ENCODE measurements at places on chromosomes 12 and 14.

- DNase-seq: no peak
Observed at GRCh38 chr12:81077329-81077685, 572 bp upstream of the ACSS3 start.

GRCh38 chr12:97560786-97561618, 98.4 kb downstream of the RMST start:
- DNase-seq: no peak

GRCh38 chr14:69346710-69347109, 51.4 kb downstream of the ERH start:
- DNase-seq: peak; percentile 4

DNA sequence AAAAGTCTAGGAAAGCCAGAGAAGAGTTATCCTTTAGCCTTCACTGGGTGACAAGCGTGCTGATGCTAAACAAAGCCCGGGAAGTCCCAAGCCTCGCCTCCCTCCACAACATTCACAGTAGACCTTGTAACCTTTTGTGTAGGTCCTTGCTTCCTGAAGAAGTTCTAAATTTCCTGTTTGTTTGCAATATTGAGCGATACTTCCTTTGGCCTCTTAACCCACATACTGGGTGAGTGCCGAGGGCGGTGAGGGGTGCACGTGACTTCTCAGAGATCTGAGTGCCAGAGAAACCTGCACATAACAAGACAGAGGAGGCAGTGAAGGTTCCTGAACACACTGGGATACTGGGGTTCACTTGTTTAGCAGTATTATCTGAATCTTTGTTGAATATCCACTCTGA, 134.3 kb downstream of the PLXNC1 start:
- DNase-seq: no peak

DNA sequence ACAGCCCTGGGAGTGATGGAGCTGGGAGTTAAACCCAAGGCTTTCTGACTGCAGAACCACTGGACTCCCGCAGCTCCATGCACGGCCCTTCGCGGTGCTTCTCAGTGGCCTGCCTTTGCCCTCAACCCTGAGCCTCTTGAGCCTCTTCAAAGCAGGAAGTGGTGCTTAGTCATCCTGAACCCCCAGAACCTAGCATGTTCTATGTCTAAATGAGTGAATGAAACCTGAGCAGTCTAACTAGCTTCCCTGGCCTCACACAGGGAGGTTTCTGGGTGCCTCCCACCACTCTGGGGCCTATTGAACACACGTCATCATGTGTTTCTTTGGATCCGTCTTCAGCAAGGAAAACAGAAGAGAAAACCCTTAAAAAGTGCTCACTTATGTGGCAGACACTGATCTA, 117.9 kb upstream of the SFSWAP start:
- DNase-seq: no peak

DNA sequence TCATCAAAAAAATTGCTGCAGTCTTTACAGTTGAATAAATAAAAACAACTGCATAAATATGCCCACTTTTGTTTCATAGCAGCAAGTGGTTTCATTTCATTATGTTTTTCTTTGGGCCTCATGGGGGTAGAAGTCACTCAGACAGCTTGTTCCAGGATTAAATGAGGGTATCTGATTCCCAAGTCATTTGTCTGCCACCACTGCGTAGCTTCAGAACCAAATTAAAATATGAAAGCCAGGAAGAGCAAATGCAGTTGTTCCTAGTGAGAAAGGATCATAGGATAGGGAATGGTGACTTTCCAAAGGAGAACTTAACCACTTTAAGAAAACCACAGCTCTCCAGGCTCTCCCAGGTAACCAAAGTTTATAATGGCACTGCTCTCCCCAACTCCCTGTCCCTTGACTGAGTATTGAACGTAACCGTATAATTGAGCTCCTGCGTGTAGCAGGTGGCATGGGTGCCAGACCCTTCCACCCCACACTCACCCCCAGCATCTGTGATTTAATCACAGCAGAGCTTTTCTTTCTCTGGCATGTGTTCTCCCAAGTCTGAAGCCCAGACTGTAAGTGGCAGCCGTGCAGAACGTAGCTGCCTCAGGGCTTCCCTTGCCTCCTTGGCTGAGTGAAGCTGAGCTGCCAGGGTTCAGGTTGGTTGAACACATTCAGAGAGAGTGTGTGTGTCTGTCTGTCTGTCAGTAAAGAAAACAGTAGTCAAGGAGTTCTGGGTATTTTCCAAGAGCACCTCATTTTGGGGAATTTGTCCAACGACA, 11.3 kb upstream of the KCNH3 start:
- no peak for DNase-seq

GRCh38 chr14:105793836-105794235, 267.5 kb downstream of the TMEM121 start:
- no peak for DNase-seq

- DNase-seq: no peak
Observed at GRCh38 chr12:28140404-28140803, 49.9 kb upstream of the CCDC91 start.

- DNase-seq: no peak
Observed at GRCh38 chr14:34930591-34931091, 52.2 kb upstream of the SRP54 start.

DNA sequence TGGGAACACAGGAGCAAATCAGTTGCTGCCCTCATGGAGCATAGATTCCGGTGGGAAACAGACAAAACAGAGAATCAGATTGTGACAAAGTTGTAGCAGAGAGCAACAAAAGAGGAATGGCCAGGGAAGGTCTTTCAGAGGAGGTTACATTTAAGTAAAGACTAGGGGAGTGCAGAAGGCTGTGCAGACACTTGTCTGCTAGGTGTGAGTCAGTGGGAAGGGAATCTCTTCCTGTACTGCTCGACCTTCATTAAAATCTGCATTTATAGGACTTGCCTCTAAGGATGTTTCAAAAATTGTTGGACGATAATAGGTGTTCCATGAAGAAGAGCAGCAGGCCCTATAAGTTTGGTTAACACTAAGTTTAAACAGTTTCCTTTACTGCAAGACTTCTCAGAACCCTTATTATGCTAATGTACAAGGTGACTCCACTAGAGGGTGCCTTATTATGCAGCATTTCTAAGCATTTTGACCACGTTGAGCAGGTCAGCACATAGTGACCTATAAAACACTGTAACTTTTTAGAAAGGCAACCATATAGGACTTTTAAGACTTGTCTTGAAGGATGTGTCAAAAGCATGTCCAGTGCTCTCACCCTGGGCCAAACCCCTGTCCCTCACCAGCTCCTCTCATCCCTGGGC, 91.8 kb upstream of the RIC8B start:
- no peak for DNase-seq

- no peak for DNase-seq
Observed at GRCh38 chr14:104383996-104384775, 195.4 kb upstream of the C14orf180 start.

GRCh38 chr14:94051115-94051514, 25.0 kb downstream of the OTUB2 start:
- DNase-seq: peak; percentile 34

DNA sequence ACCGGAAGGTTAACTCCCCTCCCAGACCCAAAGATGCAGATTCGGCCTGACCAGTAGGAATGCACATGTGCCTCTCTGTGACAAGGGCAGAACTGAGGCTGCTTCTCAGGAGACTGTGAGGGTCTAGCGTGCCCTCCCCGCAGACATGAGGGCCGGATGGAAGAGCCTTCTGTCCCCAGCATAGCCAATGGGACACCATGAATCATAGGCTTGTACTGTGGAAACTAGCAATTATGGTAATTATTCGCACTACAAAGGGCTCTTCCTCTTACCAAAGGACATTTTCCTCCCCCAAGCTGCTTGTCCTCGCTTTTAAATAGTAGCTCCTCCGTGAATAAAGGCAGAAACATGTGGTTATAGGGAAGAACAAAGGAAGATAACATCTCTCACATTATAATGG, 6.2 kb downstream of the COA8 start:
- no peak for DNase-seq

DNA sequence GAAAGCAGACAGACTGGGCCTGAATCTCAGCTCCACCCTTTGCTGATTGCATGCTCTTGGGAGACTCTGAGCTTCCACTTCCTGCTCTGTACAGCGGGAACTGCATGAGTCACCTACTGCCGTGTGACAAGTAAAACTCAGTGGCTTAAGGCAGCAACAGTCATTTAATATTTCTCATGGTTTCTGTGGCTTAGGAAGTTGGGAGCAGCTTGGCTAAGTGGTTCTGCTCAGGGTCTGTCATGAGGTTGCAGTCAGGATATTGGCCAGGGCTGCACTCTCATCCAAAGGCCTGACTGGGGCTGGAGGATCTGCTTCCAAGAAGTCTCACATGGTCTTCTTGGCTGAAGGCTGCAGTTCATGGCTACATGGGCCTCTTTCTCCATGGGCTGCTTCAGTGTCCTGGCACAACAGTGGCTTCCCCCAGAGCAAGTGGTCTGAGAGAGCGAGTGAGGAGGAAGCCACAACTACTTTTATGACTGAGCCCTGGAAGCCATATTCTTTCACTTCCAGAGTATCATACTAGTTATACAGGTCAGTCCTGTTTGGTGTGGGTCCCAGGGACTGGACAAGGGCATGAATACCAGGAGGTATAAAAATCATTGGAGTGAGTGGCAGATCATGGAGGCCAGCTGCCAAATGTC, 49.7 kb downstream of the FAM222A start:
- DNase-seq: peak; percentile 20

DNA sequence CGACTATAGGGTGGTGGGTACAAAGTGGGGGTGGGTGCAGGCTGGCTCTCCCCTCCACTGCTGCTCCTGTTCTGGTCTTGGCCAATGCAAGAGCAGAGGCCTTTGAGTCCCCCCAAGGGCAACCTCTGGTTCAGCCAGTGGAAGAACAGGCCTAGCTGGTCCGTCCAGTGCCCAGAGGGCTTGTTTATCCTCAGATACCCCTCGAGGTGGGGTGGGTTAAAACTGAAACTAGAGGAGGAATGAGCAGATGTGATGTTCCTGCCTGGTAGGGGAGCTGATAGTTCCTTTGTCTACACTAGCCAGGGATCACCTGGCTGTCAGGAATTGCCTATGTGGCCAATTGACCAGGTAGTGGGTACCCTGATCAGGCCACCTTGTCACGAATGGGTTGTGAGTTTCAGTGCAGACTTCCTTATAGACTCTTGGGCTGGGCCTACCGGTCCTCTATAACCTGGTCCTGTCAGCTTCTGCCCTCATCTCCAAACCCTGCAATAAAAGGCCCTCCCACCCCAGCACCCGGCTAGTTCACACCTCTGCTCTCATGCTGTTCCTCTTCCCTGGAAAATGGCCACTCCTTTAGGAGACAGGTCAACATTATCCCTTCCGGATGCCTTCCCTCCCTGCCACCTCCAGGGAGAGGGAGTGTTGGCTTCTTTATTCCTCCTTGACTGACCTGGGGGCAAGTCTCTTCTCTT, 10.7 kb upstream of the HSP90AA1 start:
- no peak for DNase-seq

DNA sequence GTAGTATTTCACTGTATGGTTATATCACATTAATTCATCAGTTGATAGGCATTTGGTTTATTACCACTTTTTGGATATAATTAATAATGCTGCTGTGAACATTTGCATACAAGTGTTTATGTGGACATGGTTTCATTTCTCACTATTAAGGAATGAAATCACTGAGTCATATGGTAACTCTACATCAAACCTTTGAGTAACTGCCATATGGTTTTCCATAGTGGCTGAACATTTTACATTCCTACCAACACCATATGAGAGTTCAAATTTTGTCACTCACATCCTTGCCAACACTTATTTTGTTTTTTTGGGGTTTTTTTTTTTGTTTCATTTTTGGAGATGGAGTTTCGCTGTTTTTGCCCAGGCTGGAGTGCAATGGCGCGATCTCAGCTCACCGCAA, 30.2 kb upstream of the EAPP start:
- DNase-seq: peak; percentile 68

DNA sequence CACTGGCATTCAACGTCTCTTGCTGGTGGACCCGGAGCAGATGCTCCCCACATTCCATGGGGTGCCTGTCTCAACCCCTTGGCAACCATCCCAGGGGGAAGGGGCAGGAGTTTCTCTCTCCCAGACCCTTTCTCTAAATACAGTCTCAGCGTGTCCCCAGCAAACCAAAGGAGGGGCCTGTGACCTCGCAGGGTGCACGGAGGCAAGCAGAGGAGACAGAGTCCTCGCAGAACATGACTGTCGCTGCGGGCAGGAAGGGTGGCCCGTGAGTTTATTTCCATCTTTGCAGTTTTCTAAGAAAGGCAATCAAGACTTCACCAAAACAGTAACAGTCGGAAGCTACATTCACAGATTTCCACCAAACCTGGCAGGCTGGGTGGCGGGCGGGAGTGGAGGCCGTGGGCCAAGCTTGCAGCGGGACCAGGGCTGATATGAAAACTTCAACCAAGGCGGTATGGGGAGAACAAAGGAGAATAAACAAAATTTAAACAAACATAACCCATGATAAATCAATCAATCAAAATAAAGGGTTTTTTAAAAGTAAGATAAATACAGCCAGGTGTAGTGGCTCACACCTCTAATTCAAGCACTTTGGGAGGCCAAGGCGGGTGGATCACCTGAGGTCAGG, 18.6 kb downstream of the BRF1 start:
- DNase-seq: no peak

GRCh38 chr12:52353766-52354165, 13.5 kb downstream of the KRT85 start:
- DNase-seq: no peak

DNA sequence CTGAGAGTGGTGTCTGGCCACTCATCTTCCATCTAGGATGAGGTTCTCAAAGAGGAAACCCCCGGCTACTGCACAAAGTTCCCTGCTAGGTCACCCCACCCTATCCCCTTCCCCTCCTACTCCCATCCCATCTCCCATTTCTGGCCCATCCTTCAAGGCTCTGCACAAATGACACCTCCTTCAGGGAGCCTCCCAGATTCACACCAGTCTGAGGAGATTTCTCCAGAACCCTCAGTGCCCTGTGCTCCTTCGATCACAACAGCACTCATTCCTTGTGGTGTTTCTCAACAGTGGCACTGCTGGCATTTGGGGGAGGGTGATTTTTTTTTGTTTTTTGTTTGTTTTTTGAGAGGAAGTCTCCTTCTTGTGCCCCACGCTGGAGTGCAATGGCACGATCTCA, 2.9 kb downstream of the CAMKK2 start:
- no peak for DNase-seq

DNA sequence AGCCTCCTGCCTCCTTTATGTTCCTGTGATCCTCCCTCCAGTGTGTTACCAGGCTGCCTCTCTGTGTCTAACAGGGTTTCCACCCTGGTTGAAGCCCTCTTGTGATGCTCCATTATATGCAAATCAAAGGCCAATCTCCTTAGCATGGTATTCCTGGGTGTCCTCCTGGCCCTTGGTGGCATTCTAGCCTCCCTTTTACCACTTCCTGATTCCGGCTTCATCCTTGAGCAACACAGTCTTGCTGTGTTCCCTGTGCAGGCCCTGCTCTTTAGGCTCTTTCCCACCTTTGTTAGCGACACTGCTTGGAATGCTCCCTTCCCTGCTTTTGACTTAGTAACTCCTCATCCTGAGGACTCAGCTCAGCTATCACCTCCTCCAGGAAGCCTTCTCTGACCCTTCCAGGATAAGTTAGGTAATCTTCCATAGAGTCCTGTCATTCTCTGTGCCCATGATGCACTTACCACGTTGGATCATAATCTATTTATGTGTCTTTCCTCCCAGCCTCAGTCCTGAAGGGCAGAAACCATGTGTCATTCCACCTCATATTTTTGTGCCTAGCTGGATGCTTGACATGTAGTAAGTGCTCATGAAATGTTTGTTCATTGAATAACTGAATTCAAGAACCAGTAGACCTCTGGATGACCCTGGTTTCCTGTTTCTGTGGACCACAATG, 37.3 kb downstream of the PRKCH start:
- no peak for DNase-seq

- no peak for DNase-seq
Observed at GRCh38 chr14:100653409-100653808, 66.2 kb upstream of the BEGAIN start.

GRCh38 chr12:119211884-119212283, 33.2 kb downstream of the HSPB8 start:
- DNase-seq: no peak

All from fibroblast of skin of abdomen (primary cell).